Foreskin keratinocyte (primary cell): ENCODE measurements at places on chromosomes 2 and 18. TPM values are rescaled to one million over a fixed set of nuclear protein-coding genes. Genes with fewer than 3 reads are reported as not detected.

DNA sequence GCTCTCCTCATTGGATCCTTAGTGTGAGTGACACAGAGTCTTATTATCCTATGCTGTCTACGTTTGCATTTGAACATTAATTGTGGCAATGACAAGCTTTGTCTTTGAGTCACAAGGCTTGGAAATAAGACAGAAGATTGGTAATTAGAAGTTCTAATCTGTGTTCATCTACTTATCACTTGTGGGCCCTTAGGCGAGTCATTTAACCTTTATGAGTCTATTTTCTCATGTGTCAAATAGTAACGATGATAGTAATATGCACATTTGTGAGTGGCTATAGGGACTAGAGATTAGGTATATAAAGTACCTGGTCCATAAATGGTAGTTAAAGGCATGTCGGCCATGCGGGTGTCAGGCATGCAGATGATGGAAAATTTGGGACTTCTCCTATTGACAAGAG lies 105.6 kb upstream of the NABP1 start:
- no peak for DNase-seq

DNA sequence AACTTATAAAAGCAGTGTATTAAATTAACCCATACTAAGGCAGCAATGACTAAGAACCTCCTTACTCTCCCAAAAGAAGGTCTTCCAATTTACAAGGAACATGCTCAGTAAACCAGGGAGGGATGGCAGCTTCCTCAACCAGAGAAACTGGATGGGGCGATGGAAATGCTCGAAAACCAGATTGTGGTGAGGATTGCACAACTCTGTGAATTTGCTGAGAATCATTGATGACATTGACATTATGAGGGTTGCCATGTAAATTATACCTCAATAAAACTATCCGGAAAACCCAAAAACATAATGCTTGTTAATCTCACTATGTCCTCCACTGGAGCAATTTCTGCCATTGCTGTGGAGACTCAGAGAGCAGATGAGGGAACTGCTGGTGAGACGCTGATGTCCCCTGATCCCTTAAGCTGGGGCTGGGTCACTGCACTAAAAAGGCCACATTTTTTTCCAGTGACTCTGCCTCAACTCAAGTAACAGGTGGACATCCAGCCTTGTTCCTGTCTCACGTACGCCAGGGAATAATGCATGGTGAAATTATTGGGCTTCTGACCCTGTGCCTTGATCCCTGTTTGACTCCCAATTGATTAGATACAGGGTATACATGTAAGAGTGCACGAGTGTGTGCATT lies 288.3 kb downstream of the CYP26B1 start:
- DNase-seq: no peak

- no peak for DNase-seq
Observed at GRCh38 chr18:13302040-13302439, 83.5 kb downstream of the LDLRAD4 start.

GRCh38 chr2:49332415-49332814 lies 178.1 kb upstream of the FSHR start:
- DNase-seq: no peak

DNA sequence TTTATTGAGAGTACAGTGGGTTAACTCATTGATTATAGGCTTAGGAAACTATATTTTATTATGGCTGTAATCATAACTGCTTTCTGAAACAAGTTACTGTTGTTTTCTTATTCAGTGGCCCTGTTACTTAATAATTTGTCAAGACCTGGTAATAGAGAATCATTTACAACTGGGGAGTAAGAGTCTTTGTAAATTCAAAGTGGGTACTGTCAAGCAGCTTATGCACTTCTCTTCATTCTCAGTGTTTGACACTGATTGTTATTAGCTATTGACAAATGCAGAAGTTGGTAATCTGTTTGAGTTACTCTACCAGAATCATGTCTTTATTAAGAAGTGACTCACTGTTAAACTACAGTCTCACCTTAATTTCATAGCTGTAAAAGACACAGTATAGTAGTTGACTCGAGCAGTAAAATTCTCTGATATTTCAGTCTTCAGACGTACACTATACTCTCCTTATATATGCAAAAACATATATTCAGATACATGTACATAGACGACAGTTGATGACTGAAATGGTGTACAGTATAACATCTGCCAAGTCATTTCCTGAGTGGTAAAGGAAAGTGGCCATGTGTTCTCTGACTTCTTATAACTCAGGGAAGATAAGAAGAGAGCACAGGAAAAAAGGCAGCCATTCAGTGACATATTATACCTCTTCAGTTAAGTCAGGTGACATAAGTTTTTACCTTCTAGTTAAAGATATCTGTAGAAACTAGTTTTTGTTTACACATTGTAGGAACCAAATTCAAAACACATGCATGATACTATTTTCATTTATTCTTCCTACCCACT lies 36.0 kb upstream of the TTC27 start:
- DNase-seq: no peak

KLF7 gene
- total RNA-seq: 32.3 and 40.6 TPM in 2 replicates

CLEC4F gene
- total RNA-seq: not detected in 2 replicates

PIEZO2 gene
- not detected in 2 replicates for total RNA-seq
